Right forelimb (tissue), 1 donor: ENCODE measurements at places on chromosomes 4 and X.

- no peak for DNase-seq
Measured at GRCh38 chr4:96379524-96379923, 539.6 kb downstream of the PDHA2 start.

DNA sequence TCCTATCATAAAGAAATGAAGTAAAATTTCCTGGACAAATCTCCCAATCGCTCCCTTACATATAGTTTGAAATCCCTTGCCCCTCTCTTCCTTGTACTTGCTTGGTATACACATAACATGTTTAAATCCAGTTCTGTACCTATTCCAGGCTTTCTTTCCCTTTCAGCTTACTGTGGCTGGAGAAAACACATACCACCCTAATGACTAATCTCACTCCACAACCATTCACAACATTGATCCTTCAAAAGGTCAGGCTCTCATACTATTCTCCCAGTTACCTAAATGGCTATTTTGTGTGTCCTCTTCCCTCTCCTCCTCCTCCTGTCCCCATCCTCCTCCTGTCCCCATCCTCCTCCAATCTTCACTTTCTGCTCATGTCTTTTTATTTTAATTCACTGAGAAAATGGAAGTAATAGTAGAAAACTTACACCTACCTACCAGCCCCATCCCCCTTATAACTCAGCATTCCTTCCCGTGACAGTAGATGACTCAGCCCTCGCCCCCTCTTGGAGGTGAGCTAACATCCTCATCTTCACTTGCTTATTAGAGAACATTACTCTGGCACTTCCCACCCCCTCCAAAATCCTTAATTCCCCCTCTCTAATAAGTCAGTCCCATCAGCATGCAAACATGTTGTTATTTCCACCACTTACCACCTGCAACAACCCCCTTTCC is 77.5 kb downstream of the IL15 start:
- no peak for DNase-seq

GRCh38 chr4:41757521-41758156 is 9.1 kb upstream of the PHOX2B start:
- DNase-seq: no peak

DNA sequence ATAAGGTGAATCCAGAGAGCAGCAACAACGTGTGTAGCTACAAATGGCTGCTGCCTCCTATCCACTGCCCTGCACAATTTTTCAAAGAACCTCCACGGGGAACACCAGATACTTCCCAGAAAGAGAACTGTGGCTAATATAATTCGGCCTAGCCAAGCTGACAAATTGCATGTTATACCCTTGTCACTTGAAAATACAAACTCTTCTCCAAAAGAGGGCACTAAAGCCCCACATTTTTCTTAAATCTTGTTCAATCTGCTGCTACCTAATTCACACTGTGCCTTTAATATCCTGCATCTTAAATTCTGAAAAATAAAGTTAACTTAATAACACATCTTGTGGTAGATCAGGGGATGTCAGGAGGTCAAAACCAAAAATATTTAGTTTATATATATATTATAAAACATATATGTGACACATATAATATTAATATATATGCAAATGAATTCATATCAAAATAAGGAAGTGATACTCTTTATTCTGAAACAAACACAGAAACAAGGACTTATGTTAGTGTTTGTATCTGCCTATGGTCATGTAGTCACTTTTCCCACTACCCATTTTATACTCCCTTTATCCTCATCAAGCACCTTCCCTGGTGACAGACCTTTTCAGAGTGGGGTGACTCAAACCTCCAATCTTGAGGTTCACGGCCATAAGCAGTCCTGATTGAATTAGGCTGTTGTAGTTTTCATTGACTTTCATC is 24.1 kb downstream of the CT45A1 start:
- no peak for DNase-seq

DNA sequence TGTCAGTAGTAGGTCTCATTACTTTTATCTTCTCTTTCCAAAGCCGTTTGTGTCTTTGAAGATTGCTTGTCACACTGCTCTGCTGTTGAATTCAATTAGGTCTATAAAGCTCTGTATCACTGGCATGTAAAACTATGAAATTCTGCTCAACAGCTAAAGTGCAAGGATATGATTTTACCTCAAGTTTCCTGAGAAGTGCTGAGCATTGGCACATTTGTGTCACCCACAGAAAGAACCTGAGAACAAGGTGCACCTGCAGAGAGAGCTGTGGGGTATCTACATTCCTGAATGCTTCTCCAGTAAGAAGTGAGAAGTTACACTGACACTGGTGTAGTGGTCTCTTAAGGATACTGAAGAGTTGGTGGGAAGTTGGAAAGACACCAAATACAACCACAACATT is 274.0 kb downstream of the INPP4B start:
- DNase-seq: no peak

DNA sequence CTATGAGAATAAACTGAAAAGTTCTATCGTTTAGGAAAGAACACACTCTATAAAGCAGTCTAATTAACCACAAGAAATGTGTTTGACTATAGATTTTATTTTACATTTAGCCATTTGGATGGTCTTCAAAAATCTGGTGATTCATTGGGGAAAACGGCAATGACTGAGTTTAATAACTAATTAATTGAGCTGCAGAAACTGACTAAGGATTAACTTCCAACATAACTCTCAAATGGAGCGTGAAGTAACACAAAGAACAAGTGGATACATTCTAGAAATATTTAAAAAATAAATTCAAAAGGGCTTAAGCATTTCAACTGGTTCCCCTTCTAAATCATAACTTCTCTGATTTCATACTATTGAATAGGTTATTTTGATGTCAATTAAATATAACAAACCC is 1582.4 kb downstream of the PCDH18 start:
- DNase-seq: no peak

- no peak for DNase-seq
Measured at GRCh38 chrX:103889216-103889615, 57.2 kb upstream of the RAB9B start.

GRCh38 chr4:23438764-23439163 is 451.1 kb downstream of the PPARGC1A start:
- DNase-seq: no peak

GRCh38 chr4:6377626-6378492 is 94.6 kb downstream of the PPP2R2C start:
- no peak for DNase-seq

DNA sequence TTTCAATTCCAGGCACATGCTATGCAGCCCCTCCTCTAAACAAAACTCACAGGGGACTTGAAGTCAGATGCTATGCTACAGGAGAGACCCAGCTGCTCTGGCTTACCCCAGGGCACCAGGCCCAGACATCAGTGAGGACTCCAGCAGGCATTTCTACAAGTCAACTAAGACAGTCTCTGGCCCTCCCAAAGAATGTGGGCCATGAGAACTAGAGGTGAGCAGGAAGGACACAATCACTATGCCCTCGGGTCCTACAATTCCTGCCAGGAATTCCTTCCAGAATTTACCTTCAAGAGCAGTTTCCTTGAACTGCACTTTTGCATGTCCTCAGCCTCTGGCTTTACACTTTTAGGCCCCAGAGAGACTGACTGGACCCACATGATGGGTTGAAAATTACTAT is 17.4 kb downstream of the TMEM192 start:
- no peak for DNase-seq

GRCh38 chr4:8274765-8275547 is 5.4 kb downstream of the HTRA3 start:
- DNase-seq: peak; percentile 92

DNA sequence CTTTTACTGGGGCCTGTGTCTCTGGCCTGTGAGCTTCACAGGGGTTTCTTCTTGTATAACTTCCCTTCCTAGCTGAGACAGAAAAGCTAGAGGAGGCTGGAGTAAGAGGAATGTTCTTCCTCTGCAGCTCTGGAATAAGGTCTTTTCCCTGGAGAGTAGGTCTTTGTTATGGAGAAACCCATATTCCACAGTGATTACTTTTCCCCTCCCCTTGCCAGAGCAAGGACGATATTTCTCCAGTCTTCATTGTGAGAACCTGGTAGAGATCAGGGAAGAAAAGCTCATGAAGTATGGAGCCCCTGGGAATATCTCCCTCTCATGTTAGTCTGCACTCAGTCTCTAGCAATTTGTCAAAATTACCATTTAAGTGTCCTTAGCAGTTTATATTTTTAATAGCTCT is 18.7 kb upstream of the GLRB start:
- no peak for DNase-seq

DNA sequence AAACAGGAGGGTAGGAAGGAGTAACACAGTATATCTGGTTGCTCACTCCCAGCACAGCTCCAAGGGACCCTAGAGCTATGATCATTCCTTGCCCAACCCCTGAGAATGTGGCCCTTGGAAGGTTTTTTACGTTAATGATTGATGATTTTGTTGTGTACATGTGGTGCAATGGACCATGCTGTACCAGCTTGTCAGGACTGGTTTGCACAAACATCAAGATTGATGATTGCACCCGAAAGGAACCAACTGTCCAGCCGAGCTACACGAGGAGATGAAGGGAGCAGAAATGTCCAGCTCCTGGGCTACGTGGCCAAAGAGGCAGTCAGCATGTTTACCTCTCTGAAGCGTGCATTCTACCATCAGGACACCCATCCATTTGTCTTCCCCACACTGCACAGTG is 83.2 kb upstream of the USP9X start:
- DNase-seq: no peak

DNA sequence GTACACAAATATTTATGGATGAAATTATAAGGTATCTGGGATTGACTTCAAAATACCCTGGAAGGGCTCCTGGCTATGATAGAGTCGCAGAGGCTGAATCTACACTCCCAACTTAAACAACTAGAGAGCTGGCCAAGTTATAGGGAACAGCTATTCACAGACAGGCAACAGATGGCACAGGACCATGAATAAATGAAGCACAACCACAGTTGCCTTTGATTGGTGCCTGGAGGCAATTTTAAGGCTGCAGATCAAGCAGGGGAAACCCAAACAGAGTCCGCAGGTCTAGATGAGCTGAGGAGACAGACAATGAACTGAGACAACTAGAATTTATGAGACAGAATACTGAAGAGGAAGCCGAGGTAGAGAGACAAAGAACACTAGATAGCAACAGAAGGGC is 155.9 kb downstream of the EVC2 start:
- no peak for DNase-seq

GRCh38 chrX:20253232-20253543 is 13.5 kb downstream of the RPS6KA3 start:
- no peak for DNase-seq

DNA sequence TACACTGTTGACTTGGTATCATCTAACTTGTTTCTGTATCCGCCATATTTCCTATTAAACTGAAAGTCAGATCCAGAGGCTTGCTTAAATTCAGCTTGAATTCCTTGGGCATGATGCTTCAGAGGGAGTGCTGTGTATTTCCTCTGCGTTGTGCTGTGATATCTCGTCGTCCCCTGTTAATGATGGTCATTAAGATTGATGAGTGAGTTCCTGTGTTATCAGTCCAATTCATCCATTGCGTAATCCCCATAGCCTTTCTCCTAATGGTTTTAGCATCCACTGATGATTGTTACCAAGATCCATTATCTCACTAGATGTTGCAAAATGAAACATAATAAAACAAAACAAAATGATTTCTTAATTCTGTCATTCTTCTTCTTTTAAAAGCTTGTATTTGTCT is 31.3 kb upstream of the CHM start:
- no peak for DNase-seq

DNA sequence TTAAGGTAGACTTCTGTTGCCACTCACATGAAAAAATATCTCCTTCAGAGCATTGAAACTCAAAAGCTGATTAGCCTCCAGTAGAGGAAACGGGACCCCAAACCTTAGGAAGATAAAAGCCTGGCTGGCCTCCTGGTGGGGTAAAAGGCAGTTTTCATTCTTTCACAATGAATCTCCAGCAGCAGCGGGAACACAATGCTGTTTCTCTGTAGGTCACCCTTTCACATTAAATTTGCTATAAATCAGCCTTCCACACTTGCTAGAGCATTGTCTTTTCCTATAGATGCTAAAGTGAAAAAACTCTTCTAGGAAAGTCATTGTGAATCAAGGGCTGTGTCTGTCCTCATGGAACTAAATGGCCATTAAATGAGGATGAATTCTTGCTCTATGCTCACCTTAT is 207.3 kb upstream of the MAGEB2 start:
- DNase-seq: no peak

DNA sequence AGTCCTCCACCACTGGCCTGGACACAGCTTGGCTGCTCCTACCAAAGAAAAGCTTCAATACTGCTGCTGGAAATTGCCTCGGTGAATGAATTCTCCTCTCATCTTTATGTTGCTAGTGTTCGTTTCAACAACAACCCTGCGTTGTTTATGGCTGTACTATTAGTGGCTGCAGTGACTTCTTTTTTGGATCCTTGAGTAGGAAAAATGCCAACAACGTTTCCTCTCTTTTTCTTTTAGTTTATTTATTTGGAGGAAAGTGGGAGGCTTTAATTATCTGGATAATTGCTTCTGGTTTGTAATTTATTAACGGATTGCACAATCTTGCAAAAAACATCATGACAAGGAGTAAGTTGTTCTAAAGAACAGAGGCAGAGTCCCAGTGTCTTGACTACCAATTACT is 464.1 kb upstream of the TRAM1L1 start:
- DNase-seq: no peak

DNA sequence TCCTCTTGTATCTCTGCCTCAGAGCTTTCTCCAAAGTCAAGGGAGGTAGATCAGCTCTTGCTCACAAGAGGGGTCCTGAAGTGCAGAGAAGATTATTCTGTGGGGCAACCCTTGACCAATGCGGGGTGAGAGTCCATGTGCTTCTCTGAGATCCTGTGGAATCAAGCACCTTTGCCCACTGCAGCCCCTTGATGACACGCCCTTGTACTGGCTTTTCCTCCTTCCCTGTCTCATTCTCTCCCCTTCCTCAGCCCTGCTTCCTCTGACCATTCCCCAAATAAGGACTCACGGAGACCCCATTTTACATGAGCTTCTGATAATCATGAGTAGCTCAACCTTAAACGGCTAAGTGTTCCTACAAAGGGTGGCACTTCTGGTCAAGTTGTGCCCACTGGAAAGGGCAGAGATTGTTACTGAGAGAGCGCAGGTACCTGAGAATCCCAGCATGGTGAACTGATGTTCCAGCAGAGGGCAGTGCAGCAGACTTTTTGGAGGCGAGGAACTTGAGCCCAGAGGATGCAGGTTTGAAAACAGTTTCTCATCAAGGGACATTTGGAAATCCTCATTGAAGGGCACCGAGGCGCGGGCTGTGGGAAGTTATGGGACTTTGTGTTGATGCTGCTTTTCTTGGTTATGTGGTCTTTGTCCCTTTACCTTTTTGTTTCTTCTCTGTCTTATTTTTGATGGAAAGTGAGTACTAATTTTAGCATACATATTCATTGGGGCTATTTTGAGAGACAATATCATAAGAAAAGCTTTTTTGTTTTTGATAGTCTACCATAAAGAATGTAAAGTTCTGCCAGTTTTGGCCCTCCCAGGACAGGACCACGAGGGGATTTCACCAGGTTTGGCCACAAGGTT is 201.3 kb downstream of the RBM46 start:
- DNase-seq: peak; percentile 54

- DNase-seq: no peak
Measured at GRCh38 chr4:170307182-170307581, 217.4 kb upstream of the AADAT start.

DNA sequence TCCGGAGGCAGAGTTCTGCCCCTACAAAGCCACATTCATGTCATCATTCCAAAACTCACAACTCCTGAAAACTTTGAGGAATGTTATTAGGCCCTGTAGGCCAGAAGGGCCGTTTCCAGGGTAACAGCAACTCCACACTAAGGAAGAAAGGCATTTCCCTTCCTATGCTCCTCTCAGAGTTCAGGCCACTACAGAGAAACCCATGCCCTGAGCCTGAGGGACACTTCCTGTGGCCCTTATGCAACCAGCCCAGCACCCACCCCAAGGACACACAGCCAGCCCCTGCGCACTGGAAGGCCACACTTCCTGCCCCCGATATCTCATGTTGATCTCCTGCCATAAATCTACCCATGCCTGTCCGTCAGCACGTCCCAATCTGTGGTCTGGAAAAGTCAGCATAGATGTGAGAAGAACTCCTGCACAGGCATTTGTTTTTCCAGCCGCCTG is 289.3 kb downstream of the BCOR start:
- no peak for DNase-seq
